T-helper 1 cell (primary cell): ENCODE measurements at places on chromosomes 12 and 14.

- no peak for DNase-seq
Measured at GRCh38 chr12:51812871-51813270, 35.6 kb downstream of the FIGNL2 start.

DNA sequence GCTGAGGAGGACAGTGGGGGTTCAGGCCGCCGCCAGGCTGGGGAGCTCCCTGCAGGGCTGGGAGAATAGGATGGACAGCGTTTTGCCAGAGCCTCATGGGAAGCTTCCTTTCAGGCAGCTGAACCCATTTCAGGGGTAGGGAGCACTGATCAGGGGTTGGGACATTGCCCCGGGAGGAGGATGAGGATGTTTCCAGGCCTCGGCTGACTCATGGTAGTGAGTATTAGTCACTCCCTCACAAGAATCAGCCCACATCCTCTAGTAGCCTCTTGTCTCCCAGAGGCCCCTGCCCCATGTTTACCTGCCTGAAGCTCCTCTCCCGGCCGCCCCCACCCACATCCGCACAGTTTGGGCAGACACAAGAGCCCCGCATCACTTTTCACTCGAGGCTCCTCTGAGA is 89.8 kb downstream of the ZFP36L1 start:
- DNase-seq, result no peak

- no peak for DNase-seq
Measured at GRCh38 chr14:92900660-92901059, 22.3 kb upstream of the CHGA start.

- no peak for DNase-seq
Measured at GRCh38 chr14:101066826-101067510, 163.4 kb upstream of the RTL1 start.

DNA sequence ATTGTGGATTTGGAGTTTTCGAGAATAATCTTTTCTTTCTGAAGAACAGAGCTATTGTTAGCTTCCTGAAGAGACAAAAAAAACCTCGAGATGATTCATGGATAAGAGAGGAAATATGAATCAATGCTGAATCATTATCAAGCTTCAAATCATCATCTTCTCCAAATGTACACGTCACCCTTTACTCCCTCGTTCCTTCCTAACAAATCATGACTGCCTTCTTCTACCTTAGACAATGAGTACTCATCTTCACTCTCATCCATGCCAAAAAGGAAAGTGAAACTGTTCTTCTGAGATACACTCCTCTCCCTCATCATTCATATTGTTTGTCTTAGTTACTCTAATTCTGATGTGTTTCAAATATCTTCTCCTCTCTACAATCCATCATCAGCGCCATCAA is 1115.8 kb upstream of the ATXN7L3B start:
- DNase-seq, result no peak

GRCh38 chr14:50792634-50793068 is 38.3 kb downstream of the NIN start:
- DNase-seq, result no peak

DNA sequence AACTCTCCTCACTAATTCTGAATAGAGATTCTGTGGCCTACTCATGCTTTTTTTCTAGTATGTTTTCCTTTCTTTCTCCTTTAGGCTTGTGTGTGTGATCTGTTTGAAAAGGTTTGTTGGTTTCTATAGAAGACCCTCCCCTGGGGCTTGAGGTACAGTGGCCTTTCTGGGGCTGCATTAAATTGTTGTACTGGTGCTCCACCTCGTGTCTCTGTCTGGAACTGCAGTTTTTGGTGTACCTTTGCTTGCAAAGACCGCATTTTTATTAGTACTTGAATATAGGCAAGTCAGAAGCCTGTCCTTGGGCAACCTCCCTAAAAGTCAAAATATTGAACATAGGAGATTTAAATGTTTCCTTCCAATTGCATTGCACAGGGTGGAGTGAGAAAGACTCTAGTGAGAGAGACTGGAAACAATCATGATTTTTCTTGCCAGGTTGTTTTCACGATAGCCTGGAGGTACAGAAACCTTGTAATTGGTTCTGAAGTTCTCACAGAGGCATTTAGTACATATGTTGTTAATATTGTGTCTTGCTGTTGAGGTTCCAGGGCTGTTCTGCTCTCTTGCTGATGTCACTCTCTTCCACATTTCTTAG is 39.0 kb downstream of the SLCO1B1 start:
- peak; percentile 5 for DNase-seq

GRCh38 chr14:91113829-91114078 is at the start of gene DGLUCY:
DGLUCY (plus strand) TSS chr14:91114073; CDS start chr14:91160295, 46,222 bp downstream.
- peak; percentile 23 for DNase-seq

DNA sequence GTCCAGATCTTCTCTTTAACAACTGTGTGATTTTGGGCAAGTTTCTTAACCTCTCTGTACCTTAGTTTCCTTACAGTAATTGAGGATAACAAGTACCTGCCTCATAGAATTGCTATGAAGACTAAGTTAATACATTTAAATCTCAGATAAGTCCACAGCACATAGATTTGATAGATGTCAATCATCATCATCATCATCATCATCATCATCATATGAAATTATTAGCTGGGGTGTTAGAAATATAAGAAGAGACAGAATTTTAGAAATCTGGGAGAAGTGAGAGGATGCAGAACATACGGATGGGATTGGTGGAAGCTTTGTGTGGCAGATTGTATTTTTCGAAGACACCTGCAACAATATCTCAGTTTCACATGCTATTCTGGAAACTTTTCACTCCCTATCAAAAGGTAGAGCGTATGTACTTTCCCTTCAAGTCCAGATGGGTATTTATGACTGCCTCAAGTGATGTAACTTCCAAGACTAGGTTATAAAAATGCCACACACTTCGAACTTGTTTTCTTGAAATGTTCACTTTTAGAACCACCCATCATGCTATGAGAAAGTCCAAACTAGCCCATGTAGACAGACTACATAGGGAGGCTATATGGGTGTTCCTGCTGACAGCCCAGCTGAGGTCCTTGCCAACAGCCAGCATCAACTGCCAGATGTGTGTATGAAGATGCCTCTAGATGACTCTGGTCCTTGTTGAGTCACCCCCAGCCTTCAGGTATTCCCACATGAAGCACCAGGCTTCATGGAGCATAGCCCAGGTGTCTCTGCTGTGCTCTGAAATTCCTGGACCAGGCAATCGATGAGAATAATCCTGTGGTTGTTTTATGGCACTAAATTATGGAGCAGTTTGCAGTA is 20.7 kb upstream of the SDR39U1 start:
- no peak for DNase-seq

- DNase-seq, result no peak
Measured at GRCh38 chr12:117036547-117036946, 62.7 kb downstream of the TESC start.

DNA sequence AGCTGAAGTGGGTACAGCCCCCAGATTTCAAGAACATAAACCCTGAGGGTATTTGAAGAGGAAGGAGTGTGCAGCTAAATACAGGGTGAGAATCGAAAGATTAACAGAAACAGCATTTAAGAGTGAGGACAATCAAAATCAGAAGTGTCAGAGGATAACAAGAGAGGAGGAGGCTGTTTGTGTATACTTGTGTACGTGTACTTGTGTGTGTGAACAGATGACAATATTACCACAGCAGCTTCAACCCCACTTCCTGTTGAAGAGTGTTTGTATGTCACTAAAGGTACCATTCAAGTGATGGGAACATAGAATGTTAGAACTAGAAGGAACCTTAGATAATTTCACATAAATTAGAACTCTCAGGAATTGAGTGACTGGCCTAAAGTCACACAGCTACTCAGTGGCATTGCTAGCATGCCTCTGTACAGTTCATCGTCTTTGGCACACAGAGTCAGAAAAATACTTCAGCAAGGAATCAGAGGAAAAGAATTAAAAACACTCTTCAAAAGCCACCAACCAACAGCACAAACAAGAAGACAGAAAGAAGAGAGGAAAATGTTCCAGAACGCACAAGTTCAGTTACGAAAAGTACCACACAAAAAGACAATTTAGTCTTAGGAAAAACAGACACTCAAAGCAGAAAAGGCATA is 164.3 kb upstream of the BCL2L14 start:
- no peak for DNase-seq

DNA sequence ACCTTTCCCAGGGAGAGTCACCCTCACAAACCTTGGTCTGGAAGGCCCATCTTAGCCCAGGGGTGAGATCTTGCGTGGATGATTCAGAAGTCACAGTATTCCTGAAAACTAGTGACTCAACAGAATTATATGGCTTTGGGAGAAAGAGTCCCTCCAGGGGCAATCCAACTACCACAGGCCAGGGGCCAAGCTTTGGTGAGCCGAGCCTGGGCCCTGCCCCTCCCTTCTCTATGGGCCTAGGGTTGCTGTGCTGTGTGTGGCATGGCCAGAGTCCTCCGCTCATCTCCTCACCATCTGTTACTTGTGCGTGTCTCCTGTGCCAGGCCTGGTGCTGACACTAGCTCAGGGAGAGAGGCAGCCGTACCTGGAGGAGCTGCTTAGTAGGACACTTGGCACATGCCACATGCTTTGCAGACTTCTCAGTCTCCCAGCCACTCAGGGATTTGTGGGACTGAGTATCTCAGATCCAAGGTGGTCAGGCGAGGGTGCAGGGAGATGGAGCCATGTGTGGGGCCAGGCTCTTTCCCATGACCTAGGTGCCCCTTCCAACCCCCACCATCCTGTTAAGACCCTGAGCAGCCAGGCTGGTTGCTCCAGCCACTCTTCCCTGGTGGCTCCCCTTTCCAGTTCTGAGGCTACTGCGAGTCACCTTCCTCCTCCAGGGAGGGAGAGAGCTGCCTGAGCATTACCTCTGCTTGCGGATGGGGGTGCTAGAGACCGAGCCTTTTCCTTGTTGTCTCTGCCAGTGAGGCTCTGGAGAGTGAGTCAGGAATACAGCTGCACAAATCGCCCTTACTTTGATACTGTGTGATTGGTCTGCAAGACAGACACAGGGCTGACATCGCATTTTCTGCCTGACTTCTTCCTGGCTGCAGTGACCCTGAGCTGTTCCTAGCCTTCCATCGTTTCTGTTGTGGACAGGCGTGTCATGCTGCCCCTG is 94.1 kb downstream of the SLC25A47 start:
- DNase-seq, result no peak

DNA sequence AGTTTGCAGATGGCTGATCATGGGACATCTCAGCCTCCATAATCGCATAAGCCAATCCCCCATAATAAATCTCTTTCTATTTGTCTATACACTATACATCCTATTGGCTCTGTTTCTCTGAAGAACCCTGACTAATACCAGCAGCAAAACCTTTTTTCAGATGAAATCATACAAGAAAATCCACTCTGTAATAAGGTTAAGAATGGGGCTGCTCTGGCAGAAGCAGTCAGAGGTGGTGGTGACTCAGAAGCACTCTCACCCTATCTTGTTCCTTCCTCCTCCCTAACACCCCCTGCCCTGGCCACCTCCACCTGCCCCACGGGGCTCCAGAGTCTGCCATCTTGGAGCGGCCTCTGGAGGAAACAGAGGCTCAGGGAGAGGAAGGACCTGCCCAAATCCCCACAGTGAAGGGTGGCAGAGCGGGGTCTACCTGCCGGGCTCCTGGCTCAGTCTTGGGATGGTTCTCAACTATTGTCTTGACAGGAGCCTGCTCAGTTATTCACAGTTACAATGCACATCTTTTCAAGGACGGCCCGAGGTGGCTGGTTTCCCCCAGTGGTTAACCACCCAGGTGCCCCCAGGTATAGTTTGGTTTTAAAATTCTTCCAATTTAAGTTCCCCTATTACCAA is 109.3 kb upstream of the EVL start:
- no peak for DNase-seq

DNA sequence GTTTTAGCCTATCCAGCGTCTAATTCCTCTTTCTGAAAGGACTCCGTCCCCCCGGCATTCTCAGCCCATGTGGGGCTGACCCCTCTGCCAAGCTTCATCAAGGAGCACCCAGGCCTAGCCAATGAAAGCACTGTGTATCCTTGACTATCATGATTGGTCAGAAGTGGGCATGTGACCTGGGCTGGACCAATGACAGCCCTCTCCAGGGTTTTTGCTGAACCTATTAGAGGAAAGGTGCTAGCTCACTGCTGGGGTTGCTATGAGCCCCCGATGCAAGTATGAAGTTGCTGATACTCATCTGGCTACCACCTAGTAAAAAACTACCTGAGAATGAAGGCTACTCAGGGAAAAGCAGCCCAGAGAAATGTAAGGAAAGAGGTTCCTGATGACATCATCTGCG is 68.1 kb downstream of the LRRC74A start:
- no peak for DNase-seq

DNA sequence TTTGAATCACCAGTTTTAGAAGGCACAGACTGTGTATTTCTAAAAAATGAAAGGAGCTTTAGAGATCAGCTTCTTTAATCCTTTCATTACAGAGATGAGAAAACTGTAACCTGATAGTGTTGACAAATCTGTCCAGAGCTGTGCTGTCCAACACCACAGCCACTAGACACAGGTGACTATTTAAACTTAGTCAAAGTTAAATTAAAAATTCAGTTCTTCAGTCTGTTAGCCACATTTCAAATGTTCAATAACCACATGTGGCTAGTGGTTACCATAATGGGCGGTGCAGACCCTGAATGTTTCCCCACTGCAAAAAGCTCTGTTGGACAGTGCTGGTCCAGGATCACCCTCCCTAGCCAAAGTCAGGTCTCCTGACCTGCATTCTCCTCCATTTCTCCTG is 21.6 kb downstream of the DAD1 start:
- DNase-seq, result no peak

GRCh38 chr12:63208956-63209355 is 58.0 kb upstream of the AVPR1A start:
- DNase-seq, result no peak

- no peak for DNase-seq
Measured at GRCh38 chr12:128974881-128975280, 121.6 kb downstream of the GLT1D1 start.

GRCh38 chr12:54357506-54358190 is 6.6 kb downstream of the GPR84 start:
- DNase-seq, result no peak

GRCh38 chr14:53929871-53930715 is 26.5 kb downstream of the BMP4 start:
- no peak for DNase-seq

GRCh38 chr12:85036234-85036707 is at the start of the genes LRRIQ1 and TSPAN19:
LRRIQ1 (plus strand) TSS chr12:85036351; CDS start chr12:85038177, 1,826 bp downstream.
TSPAN19 (minus strand) TSS chr12:85036277; CDS start chr12:85029946, 6,331 bp downstream.
- no peak for DNase-seq

DNA sequence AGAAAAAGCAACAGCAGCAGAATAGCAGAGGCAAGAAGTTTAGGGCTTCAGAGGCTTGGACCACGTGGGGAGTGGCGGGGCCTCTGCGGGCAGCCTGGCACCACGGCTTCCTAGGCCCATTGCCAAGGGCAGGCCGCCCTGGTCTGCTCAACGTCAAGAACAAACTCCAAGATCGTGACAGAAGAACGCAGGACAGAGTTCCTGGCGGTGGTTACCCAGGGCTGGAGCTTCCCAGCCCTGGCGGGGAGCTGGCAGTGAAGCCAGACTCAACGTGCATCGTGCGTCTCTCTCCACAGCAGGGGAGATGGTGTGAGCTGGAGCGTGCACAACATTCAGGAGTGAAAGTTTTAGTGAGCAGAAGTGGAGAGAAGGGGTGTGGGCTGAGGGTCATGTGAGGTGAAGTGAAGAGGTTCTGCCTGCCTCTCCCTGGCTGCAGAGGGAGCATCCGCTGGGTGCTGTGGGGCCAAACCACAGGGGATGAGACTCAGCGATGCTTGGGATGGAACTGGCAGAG is 13.9 kb upstream of the CACNA2D4 start:
- DNase-seq, result no peak

GRCh38 chr14:102346645-102347044 is 16.0 kb downstream of the CINP start:
- no peak for DNase-seq

GRCh38 chr14:96029089-96029645 is 10.0 kb upstream of the C14orf132 start:
- DNase-seq, result no peak
